ENCODE measurements at places on chromosomes 12 and 14. TPM values are rescaled to one million over a fixed set of nuclear protein-coding genes. Genes with fewer than 3 reads are reported as not detected.

DNA sequence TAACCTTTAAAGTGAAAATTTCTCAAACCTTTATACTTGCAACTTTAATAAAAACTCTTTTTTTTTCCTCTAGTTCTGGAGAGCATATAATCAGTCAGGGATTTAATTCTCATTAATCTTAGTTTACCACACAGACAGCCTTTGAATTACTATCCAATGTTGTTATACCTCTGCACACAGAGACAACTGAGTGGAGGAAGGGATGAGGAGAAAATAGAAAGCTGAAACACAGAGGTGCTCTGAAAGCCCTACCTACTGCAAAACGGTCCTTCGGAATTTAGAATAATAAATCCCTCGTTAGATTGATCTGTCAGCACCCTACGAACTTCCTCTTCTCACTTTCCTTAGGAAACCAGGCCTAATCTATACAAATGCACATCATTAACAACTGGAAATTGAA is 122.1 kb downstream of the STXBP6 start:
- H3K27me3 ChIP-seq, result peaks cover 14% of the 10 kb centered on the region
- no peaks in the 10 kb centered on the region for H3K36me3 ChIP-seq
- no peak overlapping the region for H3K4me3 ChIP-seq
- H3K4me1 ChIP-seq, result no peaks in the 10 kb centered on the region

The ANKRD33 gene
- not detected for total RNA-seq

DNA sequence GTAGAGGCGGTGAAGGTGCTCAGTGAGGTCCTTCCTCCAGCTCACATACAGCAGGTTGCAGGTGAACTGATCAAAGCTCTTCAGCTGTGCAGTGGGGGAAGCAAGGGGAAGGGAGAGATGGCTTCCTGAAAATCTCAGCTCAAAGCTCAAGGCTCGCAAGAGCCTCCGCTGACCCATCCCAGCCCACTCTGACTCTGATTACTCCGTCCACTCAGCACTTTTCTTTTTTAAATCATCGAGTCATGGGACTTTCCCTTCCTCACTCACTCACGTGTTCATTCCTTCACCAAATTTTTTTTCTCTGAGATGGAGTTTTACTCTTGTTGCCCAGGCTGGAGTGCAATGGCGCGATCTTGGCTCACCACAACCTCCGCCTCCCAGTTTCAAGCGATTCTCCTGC is 4.7 kb downstream of the ABCD4 start:
- H3K4me1 ChIP-seq, result peaks cover 28% of the 10 kb centered on the region
- no peak for DNase-seq
- no peaks in the 10 kb centered on the region for H3K27me3 ChIP-seq
- no peak overlapping the region for H3K27ac ChIP-seq
- H3K36me3 ChIP-seq, result peaks cover 8% of the 10 kb centered on the region

The CCDC196 gene
- total RNA-seq, result not detected

- H3K4me3 ChIP-seq, result no peak overlapping the region
- H3K27me3 ChIP-seq, result peaks cover 24% of the 10 kb centered on the region
- DNase-seq, result no peak
- no peak overlapping the region for H3K27ac ChIP-seq
- H3K36me3 ChIP-seq, result peaks cover 3% of the 10 kb centered on the region
Measured at GRCh38 chr12:54628186-54628846, 6.4 kb downstream of the LACRT start.

DNA sequence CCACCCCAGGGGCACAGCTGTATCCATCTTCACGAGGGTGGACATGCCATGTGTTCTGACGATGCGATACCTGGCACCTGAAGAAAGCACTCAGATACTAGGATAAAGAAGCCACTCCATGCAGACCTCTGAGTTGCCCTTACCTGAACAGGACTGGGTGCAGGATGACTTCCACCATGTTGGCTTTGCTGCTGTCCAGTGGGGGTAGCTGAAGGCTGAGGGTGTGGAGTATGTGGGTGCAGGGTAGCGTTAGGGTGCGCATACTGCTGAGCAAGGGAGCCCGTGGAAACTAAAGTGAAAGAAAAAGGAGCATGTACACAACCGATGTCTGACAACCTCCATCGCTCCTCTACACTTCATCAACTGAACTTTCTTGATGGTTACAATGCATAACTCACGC is 51.3 kb downstream of the SH2B3 start:
- peaks cover 10% of the 10 kb centered on the region for H3K4me1 ChIP-seq
- no peak for DNase-seq
- H3K36me3 ChIP-seq, result peaks cover 19% of the 10 kb centered on the region

GRCh38 chr12:138898-139534 is 72.4 kb downstream of the IQSEC3 start:
- H3K4me1 ChIP-seq, result no peaks in the 10 kb centered on the region
- no peak overlapping the region for H3K27ac ChIP-seq
- H3K27me3 ChIP-seq, result peaks cover 40% of the 10 kb centered on the region

GRCh38 chr14:20035449-20035848 is 389 bp downstream of the OR4K13 start:
- no peak overlapping the region for H3K27ac ChIP-seq
- no peaks in the 10 kb centered on the region for H3K4me1 ChIP-seq
